Activated T-cell treated with anti-CD3 and anti-CD28 coated beads for 1 hour (primary cell): ENCODE measurements at places on chromosomes 5 and 9.

DNA sequence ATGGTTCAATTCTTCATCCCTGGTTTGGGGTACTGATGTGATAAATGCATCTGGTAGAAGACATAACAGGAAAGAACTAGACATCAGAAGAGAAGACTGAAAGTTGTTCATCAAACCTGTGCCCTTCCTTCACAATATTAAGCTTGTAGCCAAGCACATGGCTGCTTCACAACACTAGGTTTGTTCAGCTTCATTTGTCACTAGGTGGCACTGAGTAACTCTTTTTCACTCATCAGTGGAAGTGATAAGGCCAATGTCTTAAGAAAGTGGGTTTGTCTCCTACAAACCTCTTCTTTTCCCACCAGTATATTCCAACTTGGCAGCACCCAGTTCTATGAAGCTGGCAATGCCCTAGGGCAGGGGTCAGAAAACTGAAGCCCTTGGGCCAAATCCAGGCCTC, 26.9 kb downstream of the ZNF484 start:
- DNase-seq, result no peak

- no peak for DNase-seq
Observed at GRCh38 chr5:73948720-73949119, 322.7 kb downstream of the ARHGEF28 start.

DNA sequence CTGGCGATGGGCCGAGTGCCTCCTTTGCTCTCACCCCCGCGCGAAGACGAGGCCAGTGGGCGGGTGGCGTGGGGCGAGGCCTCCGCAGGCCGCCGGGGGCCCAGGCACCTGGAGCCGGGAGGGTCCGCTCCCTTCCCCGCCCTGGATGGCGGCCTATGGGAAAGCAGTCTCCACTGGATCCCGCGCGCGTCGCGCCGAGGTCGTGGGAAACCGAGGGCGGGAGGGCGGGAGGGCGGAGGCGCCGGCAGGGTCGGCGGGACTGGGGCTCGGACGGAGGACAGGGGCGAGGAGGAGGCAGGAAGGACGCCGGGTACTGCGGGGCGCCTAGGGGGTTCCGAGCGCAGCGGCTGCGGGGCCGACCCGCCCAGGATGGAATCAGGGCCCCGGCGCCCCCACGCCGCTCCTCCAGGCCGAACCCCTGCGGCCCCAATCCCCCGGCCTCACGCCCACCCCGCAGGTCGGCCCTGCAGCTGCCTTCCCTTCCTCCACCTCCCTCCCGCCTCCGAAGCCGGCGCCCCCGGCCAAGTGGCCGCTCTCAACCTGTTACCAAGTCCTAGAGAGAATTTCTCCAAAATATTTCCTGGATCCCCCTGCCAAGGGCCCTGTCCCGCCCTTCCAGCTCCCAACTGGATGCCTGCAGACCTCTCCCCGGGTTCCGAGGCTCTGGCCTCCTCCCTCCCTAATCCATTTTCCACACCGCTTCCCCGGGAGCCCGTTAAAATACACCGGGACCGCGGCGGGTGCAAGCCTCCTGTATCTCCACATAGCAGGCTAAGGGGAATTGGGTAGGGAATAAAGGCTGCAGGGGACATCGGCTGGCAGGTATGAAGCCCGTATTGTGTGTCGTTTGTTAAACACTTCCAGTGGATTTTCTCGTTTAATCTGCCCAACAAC, 146.3 kb downstream of the ERCC6L2 start:
- no peak for DNase-seq

GRCh38 chr5:124810396-124811006, 64.1 kb upstream of the ZNF608 start:
- no peak for DNase-seq

GRCh38 chr5:38825494-38825893, 20.3 kb upstream of the OSMR start:
- no peak for DNase-seq

DNA sequence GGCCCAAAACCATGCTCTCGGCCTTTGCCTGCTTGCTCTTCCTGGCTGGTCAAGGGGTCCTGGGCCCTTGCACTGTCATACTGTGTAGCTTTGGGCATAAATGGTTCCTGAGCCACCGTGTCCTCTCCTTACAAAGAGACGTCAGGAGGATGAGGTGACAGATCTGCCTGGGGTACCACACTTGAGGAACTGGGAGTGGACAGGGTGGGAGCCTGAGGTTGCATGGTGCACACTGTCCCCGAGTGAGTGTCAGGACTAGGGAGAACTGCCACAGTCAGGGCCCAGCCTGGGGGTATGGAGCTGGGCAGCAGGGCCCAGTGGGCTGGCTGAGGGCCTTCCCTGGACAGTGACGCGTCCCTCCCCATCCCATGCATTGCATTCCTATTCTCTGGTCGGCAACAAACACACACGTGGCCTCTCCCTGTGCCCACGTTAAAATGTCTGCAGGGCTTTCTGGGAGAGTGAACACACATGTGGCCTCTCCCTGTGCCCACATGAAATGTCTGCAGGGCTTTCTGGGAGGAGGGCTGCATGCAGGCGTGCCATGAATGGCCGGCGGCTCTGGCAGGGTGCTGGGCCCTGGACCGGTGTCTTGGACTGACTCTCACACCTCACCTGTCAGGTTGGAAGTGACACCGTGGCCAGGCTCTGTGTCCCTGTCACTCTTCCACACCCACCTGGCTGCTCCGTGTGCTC, 122.1 kb upstream of the COL5A1 start:
- DNase-seq, result no peak

DNA sequence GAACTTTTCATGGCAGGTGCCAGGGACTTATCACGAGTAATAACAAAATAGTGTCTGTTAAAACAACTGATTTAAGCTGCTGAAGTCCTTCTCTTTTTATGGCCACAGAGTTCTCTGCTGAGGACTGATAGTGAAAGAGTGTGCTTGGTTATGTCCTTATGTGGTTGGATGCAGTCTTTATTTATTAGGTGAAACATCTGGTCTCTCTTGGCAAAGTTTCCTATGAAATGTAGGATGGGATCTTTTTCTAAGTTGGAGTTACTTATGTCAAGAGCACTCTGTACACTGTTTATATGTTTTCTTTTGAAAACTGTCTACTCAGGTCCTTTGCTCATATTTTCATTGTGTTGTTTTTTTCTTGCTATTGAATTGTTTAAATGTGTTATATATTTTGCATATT, 1816.1 kb upstream of the C9orf72 start:
- DNase-seq, result no peak

GRCh38 chr5:177447066-177447610, 524 bp downstream of the PRR7 start:
- DNase-seq, result peak; percentile 61

DNA sequence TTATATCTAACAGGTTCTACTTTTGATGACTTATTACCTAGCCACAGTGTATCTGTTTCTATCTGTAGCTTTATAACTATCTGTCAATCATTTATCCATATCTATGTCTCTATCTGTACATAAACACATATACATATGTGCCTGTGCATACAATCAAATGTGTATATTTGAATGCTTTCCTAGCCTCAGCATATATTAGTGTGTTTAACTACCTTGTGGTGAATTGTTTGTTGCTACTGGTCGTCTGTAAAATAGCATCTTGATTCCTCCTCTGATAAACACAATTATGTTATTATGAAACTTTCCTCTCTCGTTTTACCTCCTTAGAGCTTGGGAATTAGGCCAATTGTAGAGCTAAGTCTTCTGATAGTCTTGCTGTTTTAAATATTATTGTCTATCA, 44.4 kb downstream of the PARP8 start:
- no peak for DNase-seq

GRCh38 chr9:115930472-115930871, 223.1 kb upstream of the PAPPA start:
- DNase-seq, result no peak
